Heart left ventricle (tissue), 16 donors: ENCODE measurements at places on chromosomes 3 and 15. TPM values are rescaled to one million over a fixed set of nuclear protein-coding genes. Genes with fewer than 3 reads are reported as not detected.

- no peak for DNase-seq
Measured at GRCh38 chr3:177883957-177884356, 652.3 kb upstream of the KCNMB2 start.

- peak; percentile 64 for DNase-seq
Measured at GRCh38 chr3:52437326-52438103, 7.4 kb downstream of the SEMA3G start.

- DNase-seq, result no peak
Measured at GRCh38 chr3:1214933-1215332, 122.1 kb downstream of the CNTN6 start.

DNA sequence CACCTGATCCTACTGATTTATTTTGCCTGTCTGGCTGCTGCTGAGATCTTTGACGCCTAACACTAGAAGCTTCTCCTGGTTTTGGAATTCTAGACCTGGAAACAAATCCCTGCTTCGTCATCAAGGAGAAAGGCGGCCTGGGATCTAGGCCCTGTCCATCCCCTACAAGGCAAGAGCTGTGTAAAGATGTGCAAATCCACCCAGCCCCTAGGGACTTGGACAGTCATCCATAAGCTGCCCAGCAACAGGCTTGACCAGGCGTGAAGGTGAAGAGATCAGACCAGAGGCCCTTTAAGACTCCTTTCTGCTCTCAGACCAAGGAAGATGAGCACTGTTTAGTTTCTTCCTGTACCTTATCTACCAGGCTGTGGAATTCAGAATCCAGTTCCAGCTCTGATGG is 32.2 kb downstream of the SLC41A3 start:
- DNase-seq, result no peak

- DNase-seq, result no peak
Measured at GRCh38 chr3:64039981-64040733, 16.9 kb upstream of the PSMD6 start.

GRCh38 chr15:44554934-44555723 is 18.2 kb downstream of the EIF3J start:
- DNase-seq, result no peak

DNA sequence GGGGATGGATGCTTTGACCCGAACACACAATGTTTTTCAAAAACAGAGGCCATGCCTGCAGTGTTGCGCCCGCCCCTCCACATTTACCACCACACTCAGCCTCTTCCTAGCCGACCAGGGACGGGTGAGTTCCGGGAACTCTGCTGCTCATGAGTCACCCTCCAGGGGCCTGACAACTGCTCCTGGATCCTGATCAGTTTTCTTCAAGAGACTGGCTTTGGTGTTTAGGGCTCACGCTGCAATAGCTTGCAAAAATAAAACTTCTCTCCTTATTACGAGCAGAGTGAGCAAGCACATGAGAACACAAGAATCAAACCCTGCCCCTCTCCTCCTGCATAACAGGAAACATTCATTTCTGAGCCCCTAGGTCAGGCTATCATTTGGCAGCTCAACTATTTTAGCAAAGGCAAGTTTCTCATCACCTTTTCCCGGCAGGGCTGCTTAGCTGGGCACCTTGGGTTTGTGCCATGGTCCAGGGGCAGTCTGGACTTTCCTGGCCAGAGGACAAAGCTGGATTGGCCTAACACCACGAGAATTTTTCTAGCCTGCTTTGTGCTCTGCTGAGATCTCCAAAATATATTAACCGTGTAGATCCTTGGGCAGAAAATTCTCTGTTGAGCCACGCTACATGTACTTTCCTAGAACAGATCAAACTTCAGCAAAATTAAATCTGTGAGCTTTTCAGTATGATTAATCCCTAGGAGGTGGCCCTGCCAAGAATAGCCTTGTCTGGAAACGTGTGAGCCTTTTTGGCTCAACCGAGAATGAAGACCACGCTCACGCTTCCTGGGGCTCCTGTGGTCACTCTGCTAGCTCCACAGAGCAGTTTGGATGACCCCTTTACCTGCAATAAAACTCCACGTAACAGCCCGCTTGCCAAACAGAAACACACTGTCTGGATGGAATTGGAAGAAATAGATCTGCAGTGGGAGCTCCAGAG is 52.7 kb upstream of the SPATA12 start:
- peak; percentile 56 for DNase-seq

GRCh38 chr15:80489030-80489594 is 84.9 kb downstream of the ARNT2 start:
- DNase-seq, result no peak

DNA sequence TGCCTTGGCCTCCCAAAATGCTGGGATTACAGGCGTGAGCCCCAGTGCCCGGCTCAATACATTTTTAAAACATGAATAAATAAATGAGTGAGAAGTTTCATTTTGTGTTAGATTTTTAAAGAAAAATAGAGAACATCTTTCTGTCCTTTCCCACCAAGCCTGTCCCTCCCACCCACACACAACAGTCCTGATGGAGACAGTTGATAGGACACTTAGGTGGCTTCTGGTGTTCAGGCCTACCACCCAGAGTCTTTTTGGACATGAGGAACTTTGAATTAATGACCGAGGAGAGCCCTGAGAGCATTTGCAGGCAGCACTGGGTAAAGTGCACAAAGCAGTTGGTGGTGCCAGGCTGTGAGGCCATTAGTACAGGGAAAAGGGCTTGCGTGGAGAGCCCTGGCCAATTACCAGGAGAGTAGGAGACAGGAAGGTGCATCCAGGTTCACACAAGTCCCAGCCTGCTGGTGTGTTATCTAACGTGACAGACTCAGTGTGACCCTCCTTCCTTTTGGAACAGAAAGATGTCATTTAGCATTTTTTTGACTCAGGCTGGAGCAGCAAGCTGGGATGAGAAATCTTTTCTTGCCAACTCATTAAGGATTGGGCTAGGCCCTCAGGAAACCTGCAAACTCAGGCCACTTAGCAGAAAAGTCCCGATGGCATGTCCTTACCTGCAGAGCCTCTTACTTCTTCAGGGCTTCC is 103.6 kb downstream of the PDCD6IP start:
- DNase-seq, result no peak

DNA sequence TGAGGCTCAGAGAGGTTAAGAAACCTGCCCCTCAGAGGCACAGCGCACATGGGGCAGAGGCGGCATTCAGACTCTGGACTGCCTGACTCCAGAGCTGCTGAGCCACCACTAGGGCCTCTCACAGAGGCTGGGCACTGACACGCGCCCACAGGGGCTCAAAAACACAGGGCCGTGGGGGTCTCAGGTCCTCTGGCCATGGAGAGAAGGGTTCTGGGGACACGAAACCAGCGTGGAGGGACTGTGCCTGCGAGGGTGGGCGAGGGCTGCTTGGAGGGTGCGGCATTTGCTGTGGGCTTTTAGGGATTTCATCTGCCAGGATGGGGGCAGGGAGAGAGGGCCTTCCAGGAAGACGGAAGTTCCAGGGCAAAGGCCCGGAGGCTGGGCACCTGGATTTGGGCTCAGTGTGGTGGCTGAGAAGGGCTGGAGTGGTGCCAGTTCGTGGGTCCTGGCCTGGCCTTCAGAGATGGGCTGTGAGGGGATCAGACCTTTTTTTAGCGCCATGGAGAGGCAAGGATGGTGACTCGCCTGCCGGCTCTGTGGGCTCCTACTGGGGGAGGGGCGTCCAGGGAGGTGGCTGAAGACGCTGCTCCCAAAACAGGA is 69.6 kb downstream of the EFCAB12 start:
- DNase-seq, result no peak

DNA sequence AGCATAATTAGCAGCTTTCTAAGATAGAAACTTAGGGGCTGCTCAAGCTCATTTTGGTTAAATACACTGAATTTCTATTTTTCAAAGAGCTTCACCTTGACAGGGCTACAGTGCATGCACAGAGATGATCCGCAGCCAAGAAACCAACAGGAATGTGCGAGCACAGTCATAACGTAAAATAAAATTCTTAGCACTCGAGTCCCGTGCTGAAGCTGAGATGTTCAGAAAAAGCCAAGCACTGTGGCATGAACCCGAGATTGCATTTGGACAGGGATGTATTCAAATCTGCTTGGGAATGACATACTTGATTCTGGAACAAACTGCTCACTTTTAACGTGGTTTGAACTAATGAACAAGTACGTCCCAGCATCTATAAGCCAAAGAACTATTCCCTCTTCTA is 340.3 kb downstream of the FOXP1 start:
- no peak for DNase-seq

GRCh38 chr3:134328846-134329245 is 45.4 kb downstream of the AMOTL2 start:
- DNase-seq, result no peak

- peak; percentile 81 for DNase-seq
Measured at GRCh38 chr3:52453496-52454249, at the start of gene TNNC1. TNNC1 (minus strand) TSS chr3:52454041; CDS start chr3:52454015, 26 bp downstream.

DNA sequence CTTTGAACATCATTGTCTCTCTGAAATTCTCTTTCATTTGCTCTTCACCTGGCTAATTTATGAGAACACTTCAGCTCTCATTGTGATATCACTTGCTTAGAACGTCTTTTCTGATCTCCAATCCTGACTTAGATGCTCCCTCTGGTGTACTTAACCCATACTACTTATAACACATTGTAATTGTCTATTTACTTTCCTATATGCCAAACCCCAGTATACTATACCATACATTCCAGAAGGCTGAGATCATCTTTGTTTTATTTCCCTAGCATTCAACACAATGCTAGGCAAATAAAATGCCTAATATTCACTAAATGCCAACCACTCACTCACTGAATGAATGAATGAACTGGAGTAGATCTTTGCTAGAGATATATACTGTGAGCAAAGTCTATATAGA is 27.0 kb upstream of the PEX5L start:
- DNase-seq, result no peak

- no peak for DNase-seq
Measured at GRCh38 chr3:49785565-49786356, 581 bp downstream of the IP6K1 start.

DNA sequence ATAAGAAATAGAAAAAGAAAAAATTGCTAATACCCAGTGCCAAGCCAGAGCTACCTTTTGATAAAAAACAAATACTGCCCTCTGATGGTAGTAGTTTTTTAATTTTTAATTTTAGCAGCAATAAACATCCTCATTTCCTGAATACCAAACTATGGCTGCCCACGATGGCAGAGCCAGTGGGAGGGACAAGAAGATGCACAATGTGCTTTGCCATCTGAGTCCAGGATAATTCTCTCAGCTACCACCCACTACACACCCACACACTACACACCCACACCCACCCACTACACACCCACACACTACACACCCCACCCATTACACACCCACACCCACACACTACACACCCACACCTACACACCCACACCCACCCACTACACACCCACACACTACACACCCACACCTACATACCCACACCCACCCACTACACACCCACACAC is 17.8 kb downstream of the CEP19 start:
- DNase-seq, result no peak

GRCh38 chr15:66670175-66670574 is 31.9 kb upstream of the SMAD6 start:
- no peak for DNase-seq

GRCh38 chr3:154304936-154305335 is 19.4 kb downstream of the DHX36 start:
- no peak for DNase-seq

DNA sequence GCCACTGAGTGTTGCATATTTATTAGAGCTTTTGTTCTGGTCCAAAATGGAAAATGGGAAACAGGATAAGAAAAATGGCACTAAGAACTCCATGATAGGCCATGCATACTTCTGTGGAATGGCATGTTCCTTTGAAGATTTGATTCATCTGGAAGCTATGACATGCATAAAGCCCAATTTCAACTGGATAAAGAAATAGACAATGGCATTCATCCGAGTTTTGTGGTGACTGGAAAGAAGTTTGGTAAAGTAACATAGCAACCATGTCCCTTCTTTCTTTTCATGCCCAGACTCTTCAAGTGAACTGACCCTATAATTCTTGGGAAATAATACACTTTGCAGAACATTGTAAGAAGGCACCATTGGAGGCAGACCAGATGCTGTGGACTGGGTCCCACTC is 368.4 kb upstream of the IL12A start:
- no peak for DNase-seq

DNA sequence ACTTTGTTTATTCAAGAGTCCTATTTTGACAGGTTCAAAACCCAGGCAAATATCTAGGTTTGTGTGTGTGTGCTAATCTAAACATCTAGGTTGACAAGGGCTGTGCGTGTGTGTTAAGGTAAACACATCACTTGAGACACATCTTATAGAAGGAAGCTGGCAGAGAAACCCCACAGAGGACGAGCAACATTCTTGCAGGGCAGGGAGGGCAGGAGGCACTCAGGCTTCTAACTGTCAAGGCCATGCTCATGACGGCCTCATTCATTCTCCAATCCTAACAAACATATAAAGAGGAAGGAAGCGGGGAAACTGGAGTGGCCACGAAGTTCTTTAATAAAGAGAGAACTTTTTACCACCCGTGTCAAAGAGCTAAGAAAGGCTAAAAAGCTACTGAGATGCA is 43.4 kb downstream of the SLCO2A1 start:
- no peak for DNase-seq

DNA sequence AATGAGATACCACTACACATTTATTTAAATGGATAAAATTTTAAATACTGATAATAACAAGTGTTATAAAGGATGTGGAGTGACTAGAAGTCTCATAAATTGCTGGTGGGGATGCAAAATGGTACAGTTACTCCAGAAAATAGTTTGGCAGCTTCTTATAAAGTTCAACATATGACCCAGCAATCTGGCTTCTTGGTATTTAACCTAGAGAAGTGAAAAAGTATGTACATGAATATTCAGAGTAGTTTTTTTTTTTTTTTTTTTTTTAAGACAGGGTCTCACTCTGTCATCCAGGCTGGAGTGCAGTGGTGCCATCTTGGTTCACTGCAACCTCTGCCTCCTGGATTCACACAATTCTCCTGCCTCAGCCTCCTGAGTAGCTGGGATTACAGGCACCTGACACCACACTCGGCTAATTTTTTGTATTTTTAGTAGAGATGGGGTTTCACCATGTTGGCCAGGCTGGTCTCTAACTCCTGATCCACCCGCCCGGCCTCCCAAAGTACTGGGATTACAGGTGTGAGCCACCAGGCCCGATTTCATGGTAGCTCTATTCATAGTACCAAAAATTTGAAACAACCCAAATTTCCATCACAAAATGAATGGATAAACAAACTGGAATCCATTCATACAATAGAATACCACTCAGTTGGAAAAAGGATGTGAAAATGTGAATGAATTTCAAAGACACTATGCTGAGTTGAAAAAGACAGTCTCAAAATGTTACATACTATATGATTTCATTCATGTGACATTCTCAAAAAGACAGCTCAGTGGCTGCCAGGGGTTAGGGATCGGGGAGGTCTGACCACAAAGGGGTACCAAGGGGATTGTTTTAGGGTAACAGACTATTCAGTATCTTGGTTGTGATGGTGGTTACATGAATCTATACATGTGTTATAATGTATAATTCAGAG is 14.4 kb downstream of the RRP9 start:
- no peak for DNase-seq

- no peak for DNase-seq
Measured at GRCh38 chr15:93018574-93018973, 70.4 kb downstream of the RGMA start.

TMEM115 gene
- total RNA-seq, result 56.4 TPM

RASL12 gene
- total RNA-seq, result 9.3 TPM

PAK6 gene
- 5.9 TPM for total RNA-seq

CATSPER2 gene
- 2.0 TPM for total RNA-seq

CORO2B gene
- total RNA-seq, result 5.3 TPM

FBXW12 gene
- total RNA-seq, result not detected

SLC24A5 gene
- not detected for total RNA-seq

PML gene
- 25.4 TPM for total RNA-seq
